SJSA1 (cell line): ENCODE measurements at places on chromosomes 6 and 20. TPM values are rescaled to one million over a fixed set of nuclear protein-coding genes. Genes with fewer than 3 reads are reported as not detected.

Gene ZC2HC1B
- not detected in 2 replicates for total RNA-seq

DNA sequence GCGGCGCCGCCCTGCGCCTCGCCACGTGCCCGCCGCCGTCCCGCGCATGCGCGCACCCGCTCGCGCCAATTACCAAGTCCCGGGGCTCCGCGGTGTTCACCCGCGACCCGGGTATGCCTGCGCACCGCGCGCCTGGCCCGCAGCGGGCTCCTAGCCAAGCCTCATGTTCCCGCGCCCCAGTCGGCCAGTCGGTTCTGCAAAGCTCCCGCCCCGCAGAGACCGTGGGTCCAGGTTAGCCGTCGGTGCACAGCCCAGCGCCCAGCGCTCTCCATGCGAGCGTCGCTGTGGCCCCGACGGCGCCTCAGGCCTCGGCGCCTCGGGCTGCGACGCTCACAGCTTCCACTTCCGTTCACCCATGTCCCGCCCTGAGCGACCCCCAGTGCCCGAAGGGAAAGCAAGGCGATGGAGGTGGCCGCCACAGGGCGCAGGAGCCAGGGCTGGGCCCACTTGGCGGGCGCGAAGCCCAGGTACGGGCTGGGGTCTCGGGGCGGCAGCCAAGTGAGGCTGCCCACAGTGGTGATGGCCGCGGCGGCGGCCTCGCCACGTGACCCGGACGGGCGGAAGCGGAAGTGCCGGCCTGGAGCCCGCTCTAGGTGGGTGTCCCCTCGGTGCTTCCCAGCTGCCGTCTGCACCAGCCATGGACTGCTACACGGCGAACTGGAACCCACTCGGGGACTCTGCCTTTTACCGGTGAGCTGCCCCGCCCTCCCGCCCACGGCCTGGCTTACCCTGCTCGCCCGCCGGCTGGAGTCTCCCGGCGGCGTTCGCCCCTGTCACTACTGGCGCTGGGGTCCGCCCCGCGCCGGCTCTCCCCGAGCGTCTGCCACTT, at the start of the genes PCED1A and VPS16:
Gene PCED1A, minus strand, starts transcription at position 518 of the 829 bp plus-strand sequence. CDS start 743 bp downstream, outside the sequence.
Gene VPS16, plus strand, starts transcription at position 608 of the 829 bp plus-strand sequence. Its CDS starts 30 bp downstream, at position 638.
- H3K36me3 ChIP-seq, result peaks cover 30% of the 10 kb centered on the region
- DNase-seq, result peak; percentile 83
- H3K4me3 ChIP-seq, result peak within 1 kb of the TSS; percentile 74
- H3K27me3 ChIP-seq, result no peaks in the 10 kb centered on the region

DNA sequence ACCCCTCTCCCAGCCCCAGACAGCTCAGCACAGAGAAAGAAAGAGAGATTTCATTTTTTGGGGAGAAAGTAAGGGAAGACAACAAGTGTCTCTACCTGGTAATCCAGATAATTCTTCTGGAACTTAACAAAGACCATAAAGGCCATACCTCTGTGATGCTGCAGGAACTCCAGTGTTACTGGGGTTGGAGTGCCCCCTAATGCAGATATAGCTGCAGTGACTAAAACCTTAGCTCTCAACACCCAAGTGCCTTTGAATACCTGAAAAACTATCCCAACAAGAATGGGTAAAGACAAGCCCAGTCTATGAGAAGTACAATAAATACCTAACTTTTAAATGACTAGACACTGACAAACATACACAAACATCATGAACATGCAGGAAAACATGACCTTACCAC, 365.3 kb upstream of the PTCHD4 start:
- DNase-seq, result no peak
- H3K27ac ChIP-seq, result no peak overlapping the region
- no peaks in the 10 kb centered on the region for H3K36me3 ChIP-seq
- H3K4me3 ChIP-seq, result no peak overlapping the region

Gene SLX4IP
- 4.0 and 5.9 TPM in 2 replicates for total RNA-seq

DNA sequence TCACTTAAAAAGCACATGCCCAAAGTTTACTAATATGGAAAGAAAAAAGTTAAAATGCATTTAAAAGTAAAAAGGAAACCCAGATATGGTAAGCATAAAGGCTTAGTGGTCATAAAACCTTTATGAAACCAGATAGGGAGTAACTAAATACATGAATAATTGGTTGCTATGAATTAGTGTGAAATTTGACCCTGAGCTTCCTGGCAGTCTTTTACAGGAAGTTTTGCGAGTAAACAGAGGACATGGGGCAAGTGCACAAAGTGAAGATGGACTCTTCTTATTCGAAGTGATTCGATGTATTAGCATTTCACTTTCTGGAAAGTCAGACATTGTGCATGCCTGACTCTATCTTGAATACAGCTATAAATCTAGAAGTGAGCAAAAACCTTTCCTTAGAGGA, 90.9 kb upstream of the MLIP start:
- no peak overlapping the region for H3K27ac ChIP-seq
- H3K27me3 ChIP-seq, result no peaks in the 10 kb centered on the region; the same call in 1 of the 2 replicates
- H3K4me3 ChIP-seq, result no peak overlapping the region
- no peaks in the 10 kb centered on the region for H3K4me1 ChIP-seq
- no peaks in the 10 kb centered on the region for H3K36me3 ChIP-seq

GRCh38 chr6:97705568-97705967, 422.6 kb upstream of the MMS22L start:
- no peak overlapping the region for H3K27ac ChIP-seq
- no peak overlapping the region for H3K4me3 ChIP-seq
- H3K4me1 ChIP-seq, result no peaks in the 10 kb centered on the region
- no peaks in the 10 kb centered on the region for H3K36me3 ChIP-seq
